Stimulated activated CD4-positive, alpha-beta T cell treated with anti-CD3 and anti-CD28 coated beads, Interleukin-4, amount 100 ng/mL, for 1 hour (primary cell): ENCODE measurements at places on chromosomes 11 and 22.

DNA sequence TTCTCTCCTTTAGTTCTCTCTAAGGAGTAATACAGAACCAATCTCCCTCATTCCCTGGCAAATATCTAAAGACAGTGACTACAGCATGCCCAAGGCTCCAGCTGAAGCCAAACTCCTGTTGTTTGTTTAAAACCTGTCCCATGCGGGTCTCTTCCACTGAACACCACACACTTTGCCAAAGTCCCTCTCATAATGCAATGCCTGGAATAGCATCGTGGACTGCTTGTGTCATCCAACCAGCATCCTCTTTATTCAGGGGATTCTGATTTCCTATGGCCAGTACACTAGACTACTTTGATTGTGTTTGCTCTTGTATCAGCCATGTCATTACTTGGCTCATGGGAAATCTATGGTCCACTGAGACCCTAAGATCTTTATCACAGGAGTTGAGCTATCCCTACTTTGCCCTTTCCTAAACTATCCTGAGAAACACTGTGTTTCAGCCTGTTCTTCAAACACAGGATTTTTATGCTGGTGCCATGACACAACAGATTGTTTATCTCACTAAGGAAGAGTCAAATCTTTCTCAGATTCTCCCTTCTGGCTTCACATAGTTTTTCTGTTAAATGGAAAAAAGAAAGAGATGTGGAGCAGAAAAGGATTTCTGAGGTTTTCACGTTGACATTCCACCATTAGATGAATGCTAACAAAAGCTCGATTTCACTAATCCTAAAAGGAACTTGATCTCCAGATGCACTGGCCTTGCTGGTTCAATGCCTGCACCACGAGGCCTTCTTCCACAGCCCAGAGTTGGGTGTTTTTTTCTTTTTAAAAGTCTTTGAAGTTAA lies 15.9 kb upstream of the IRAG1 start:
- DNase-seq = no peak

DNA sequence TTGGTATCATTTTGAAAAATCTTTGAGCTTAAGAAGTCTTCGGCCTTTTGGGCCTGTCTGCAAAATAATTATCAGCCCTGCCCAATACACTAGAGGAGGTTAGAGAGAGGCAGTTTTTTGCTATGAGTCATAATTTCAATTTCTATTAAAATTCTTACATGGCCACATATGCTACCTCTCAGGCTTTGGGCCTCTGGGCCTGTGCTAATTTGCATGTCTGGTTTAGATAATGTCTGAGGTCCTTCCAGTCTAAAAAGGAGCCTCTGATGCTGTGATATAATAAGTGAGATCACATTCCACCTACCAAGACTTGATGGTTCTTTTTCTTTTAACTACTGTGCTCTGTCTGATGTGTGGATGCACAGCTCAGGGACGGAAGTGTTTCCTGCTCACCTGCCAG lies 70.8 kb downstream of the KCNJ1 start:
- DNase-seq = no peak

- DNase-seq = no peak
These were observed 21.2 kb upstream of the TMEM218 start for GRCh38 chr11:125132596-125132995.

DNA sequence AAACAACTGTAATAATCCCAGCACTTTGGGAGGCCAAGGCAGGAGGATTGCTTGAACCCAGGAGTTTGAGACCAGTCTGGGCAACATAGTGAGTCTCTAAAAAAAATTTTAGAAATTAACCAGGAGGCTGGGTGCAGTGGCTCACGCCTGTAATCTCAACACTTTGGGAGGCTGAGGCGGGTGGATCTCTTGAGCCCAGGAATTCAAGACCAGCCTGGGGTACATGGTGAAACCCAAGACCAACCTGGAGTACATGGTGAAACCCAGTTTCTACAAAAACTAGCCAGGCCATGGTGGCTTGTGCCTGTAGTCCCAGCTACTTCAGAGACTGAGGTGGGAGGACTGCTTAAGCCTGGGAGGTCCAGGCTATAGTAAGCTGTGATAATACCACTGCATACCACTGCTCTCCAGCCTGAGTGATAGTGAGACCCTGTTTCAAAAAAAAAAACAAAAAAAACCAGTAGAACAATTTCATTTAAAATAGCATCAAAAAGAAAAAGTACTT lies 11.2 kb downstream of the PI4KA start:
- DNase-seq = no peak

DNA sequence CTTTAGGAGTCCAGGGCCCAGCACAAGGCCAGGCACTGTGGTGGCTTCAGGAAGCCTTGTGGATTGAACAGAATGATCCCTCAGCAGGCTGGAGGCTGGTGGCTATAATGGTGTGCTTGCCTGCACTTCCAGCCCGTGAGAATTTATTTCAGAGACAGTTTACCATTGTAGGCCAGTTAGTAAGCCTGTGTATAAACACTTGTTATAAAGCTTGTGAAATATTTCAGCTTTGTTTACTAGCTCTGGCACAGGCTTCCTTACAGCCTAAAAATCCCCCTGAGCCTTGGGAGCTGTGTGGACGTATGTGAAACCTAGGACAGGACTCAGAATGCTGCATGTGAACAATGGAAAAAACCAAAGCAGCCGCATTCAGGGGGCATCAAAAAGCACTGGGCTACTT lies 26.6 kb upstream of the ACER3 start:
- DNase-seq = no peak

- no peak for DNase-seq
These were observed 2.4 kb downstream of the DRD4 start for GRCh38 chr11:639332-639955.

- no peak for DNase-seq
These were observed 99.0 kb downstream of the FAR1 start for GRCh38 chr11:13767471-13767870.

- peak; percentile 13 for DNase-seq
These were observed 1.7 kb downstream of the C11orf96 start for GRCh38 chr11:43943931-43944751.

- DNase-seq = no peak
These were observed 291.3 kb downstream of the TBC1D22A start for GRCh38 chr22:47053726-47054141.

GRCh38 chr11:122220321-122220720 lies 104.3 kb upstream of the BLID start:
- DNase-seq = no peak

DNA sequence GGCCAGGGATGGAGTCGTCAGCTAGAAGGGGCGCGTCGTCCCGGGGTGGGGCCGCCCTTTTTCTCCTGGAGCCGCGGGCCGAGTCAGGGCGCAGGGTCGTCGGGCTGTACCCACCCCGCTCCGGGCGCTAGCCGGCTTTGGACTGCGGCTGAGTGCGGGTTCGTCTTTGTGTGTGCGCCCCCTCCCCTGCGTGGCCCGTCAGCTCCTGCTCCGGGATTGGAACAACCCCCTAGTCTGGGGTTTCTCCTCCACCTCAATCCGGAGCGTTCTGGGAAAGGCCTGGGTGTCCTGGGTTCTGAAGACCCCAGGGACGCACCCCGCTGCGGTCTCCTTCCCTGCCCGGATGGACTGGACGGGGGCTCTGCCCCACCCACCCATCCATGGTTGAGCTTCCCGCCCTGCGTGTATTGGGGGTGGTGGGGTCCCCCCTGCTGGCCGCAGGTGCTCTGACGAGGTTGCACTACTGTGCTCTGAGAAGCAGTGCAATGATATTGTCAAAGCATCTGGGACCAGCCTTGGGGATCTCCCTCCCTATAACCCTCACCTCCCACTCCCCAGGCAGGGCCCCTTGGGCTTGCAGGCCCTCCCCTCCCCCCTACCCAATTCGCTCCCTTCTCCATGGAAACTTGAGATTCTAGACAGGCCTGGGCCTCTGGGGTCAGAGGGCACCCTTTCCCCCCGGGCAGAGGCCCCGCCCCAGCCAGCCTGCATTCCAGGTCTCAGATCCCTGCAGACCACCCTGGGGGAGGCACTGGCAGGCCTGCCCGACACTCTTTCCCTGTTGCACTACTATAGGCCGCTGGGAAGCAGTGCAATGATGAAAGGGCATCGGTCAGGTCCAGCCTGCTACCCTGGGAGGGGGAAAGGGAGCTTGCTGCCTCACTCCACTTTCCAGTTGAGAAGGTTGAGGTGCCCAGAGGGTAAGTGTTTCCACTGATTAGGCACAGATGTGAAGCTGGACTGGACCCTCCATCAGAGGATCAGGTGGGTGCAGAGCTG lies 10.7 kb downstream of the SDF2L1 start:
- no peak for DNase-seq

GRCh38 chr11:2305140-2305778 lies 3.4 kb downstream of the TSPAN32 start:
- peak; percentile 87 for DNase-seq

GRCh38 chr11:61023966-61024295 lies 52.5 kb downstream of the CD6 start:
- DNase-seq = no peak

DNA sequence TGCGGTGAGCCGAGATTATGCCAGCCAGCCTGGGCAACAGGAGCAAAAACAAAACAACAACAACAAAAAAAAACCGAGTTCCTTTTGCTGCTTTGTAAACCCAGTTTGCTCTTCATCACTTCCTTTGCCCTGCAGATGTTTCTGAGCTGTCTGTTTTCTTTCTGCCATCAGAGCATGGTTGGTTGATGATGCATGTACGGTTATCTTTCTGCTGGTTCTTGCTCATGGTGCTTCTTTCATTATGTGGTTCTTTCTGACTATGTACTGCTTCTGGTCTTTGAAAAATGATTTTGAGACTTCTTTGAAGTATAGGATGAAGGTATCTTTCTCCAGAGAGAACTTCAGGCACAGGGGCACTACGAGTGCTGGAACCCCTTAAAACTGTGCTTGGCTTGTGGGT lies 13.2 kb downstream of the TANGO2 start:
- no peak for DNase-seq

GRCh38 chr11:81674211-81674610 lies 1059.5 kb downstream of the FAM181B start:
- DNase-seq = no peak

DNA sequence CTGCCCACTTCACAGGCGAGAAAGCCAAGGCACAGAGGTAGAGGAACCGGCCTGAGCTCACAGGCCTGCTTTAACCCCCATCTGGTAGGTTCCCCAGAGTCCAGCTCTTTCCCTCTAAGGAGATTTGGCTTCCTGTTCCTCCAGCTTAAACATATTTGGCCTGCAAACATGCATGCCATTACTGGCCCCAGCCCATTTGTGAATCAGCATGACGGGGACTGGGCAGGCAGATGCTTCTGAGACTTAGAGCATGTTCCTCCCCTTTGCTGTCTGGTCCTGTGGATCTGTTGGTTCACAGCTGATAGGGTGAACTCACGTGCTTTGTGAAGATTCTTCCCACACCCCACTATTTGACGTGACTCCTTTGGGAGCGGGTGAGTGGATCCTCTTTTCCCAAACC lies 12.6 kb downstream of the CHST1 start:
- DNase-seq = no peak

- no peak for DNase-seq
These were observed 21.0 kb downstream of the ARFGAP3 start for GRCh38 chr22:42836026-42836425.

GRCh38 chr11:3202759-3203158 lies 15.9 kb downstream of the MRGPRG start:
- DNase-seq = no peak

DNA sequence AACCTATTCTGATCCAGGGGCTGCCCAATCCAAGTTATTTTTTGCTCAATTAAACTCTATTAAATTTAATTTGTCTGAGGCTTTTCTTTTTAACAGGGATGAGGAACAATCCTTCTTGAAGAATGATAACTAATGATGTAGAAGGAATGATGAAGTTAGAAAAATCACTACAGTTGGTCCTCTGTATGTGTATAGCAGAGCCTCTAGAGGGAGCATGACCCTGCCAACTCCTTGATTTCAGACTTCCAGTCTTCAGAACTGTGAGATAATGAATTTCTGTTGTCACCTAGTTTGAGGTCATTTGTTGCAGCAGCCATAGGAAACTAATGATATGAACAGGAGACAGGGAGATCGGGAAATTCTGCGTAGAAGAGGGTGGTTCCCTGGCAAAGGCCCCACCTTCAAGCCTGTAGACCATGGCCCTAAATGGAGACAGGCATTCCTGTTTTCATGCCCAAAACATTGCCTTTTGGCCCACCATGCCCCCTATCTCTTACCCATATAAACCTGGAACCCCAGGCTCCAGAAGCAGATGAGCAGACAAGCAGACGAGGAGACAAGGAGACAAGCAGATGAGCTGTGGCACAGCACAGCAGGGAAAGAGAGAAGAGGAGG lies 7.7 kb upstream of the QSER1 start:
- DNase-seq = no peak
